ENCODE measurements at places on chromosomes 6 and 20.
A peak's percentile ranks its signal among the peaks of the same experiment; 100 is the strongest.

DNA sequence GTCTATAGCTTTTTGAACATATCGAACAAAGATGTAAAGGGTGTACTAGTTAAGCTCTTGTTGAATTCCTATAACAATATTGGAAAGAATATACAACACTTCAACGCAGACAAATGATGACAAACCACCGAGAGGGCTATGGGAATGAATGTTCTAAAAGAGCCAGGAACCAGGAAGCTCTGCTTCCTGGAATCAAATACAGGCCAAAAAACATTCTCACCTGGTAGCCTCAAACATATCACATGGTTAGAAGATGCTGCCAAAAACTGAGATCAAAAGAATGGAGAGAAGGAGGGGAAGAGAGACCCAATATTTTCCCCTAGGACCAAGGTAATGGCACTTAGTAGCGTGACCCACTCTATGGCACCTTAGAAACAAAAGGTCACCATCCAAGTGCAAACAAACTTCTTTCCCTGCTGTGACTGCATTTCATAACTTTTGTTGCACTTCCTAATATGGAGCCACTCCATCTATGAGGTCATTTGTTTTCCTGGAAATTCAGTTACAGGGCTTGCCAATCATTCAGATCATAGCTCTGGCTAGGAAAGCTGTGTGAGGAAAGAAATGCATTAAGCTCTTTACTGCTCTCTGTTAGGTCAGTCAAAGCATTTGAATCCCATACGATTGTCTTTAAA lies 199.2 kb upstream of the NT5E start:
- no peak for DNase-seq

- DNase-seq: no peak
These were observed 32.5 kb upstream of the DACT2 start for GRCh38 chr6:168352096-168352495.

DNA sequence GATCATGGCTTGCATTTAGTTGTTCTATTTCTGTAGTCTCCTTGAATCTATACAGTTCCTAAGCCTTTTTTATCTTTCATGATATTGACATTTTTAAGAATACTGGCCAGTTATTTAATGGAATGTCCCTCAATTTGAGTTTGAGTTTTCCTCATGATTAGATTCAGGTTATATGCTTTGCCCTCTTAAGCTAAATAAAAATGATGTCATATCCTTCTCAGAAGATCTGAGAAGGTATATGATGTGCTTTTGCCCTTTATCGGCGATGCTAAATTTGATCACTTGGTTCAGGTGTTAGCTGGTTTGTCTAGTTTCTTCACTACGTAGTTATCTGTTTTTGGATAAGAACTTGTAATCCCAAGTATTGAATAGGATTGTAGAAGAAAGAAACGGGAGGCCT lies 509.8 kb upstream of the SOX4 start:
- no peak for DNase-seq

- DNase-seq: no peak
These were observed 25.3 kb upstream of the KIAA1586 start for GRCh38 chr6:57021086-57021720.

DNA sequence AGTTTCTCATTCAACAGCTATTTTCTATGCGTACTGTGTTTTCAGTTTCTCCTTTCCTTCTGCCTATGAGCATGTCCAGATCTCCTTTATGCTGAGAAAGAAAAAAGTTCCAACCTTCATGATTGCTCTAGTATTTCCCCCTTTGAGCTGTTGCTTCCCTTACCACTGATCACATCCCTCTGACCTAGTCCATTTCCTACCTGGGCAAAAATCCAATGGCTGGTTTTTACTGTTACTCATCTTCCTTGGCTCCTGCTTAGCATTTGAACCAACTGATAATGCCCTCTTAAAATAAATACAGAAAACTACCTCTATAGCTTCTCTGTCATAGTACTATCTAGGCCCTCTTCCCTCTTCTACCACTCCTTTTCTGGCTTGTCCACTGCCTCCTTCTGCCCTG lies 6.0 kb downstream of the RFX6 start:
- no peak for DNase-seq

- no peak for DNase-seq
These were observed 52.9 kb downstream of the TINAG start for GRCh38 chr6:54361188-54361587.

- no peak for DNase-seq
These were observed 646 bp downstream of the HEY2 start for GRCh38 chr6:125749865-125750691.

DNA sequence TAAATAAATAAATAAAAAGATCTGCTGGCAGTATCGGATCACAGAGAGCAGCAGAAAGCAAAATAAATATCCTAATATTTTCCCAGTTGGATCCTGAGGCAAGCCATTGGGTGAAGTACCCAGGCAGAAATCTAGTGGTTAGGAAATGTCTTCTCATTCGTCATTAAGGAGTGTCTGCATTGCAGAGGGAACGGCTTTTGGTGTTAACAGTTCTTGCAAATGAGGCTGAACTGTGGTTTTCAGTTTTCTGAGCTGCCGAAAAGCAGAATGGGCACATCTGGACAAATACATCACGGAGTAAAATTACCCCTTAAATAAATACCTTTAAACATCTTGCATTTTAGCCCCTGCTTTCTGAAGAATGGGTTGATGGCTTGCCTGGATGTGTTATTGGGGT lies 82.3 kb upstream of the MPC1 start:
- DNase-seq: no peak

DNA sequence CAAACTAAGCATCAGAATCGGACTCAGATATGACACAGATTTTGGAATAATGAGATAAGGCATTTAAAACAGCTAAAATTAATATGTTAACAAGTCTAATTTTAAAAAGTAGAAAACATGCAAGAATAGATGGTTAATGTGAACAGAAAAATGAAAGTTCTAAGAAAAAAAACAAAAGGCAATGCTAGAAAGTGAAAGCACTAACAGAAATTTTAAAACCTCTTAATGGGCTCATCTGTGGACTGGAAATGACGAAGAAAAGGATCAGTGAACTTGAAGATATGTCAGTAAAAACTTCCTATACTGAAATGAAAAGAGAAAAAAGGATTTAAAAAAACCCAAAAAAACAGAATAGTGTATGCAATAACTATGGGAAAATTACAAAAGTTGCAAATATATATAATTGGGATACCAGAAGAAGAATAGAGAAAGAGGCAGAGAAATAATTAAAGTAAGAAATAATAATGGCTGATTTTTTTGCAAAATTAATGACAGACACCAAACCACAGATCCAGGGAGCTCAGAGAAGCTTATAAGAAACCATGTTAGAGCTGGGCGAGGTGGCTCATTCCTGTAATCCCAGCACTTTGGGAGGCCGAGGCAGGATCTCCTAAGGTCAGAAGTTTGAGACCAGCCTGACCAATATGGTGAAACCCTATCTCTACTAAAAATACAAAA lies 61.7 kb upstream of the KIF13A start:
- no peak for DNase-seq

GRCh38 chr20:45938727-45939438 lies 4.4 kb downstream of the PCIF1 start:
- DNase-seq: no peak

DNA sequence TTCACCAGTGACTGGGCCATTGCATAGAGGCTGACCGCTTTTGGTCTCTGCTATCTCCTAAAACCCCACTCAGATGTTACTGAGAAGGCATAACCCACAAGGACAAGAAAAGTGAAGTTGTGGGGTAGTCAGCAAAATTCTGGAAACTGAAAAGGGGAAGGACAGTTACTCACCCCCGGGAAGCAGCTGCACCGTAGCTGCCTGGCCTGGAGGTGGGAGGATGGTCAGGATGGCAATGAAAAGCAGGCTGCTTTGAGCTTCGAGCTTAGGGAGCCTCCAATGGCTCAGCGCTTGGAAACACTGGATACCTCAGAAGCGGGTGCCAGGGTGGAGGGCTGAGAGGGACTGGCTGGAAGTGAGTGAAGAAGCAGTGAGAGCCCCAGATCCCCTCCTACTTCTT lies 56.0 kb downstream of the KCNK5 start:
- no peak for DNase-seq

DNA sequence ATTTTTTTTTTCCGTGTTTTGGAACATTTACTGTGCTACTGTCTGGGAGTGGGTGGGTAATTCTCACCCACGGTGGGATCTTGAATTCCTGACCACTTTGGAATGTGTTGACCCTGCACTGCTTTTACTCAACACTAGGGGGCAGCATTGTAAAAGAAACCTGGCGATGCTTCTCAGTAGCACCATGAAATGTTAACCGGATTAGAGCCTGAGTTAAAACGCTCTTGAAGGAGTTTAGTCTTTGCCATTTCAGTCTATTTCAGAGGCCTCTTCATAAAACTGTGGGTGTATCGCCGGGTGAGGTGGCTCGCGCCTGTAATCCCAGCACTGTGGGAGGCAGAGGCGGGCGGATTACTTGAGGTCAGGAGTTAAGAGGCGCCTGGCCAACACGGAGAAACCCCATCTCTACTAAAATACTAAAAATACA lies 114.4 kb upstream of the PRND start:
- DNase-seq: peak; percentile 22

DNA sequence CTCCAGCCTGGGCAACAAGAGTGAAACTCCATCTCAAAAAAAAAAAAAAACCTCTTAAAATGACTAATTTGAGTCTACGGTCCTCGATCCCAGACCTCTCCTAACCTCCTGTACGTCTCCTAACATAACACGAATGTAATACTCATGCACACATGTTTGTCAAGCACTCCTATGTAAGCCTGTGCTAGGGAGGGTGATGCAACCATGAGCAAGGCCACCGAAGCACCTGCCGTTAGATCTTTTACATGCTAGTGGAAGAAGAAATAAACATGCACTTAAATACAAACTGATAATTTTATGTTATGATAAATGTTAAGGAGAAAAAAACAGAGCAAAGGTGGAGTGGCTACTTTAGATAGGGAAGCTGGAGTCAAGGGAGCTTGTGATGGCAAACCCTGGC lies 72.3 kb upstream of the BEND3 start:
- no peak for DNase-seq

DNA sequence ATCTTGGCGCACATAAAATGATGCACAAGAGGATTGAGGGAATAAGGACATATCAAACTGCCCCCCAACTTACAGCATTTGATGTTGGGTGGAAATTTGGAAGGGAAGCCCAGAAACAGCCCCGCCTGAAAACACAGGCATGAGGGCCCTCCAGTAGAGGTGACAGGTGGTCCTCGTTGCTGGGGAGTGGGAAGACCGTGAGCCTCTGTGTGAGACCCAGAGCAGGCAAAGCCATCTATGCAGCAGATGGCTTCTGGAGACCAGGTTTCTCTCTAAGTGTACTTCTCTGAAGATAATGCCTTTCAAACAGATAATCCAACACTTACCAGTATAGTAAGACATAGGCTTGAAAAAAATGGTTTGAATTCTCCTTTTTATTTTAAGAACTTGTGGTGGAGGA lies 132.2 kb upstream of the INSM1 start:
- DNase-seq: no peak

- no peak for DNase-seq
These were observed 67.7 kb upstream of the IFNGR1 start for GRCh38 chr6:137286916-137287315.

- no peak for DNase-seq
These were observed 262.9 kb downstream of the SOX4 start for GRCh38 chr6:21856456-21856825.

DNA sequence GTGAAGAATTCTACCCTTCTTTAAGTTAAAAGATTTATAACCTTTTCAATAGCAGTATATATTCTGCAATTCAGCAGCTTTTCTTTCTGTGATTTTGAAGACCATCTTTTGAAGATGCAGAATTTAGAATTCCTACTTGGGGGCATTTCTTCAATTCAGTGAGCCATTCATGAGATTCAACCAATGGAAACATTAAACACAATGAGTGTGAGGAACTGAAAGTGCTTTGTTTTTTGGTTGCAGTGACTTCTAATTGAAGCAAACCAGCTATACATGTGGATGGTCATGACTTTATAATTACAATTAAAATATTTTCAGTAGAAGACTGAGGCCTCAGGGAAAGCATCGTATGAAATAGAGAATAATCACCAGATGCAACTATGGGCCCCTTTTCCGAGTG lies 108.3 kb downstream of the CARMIL1 start:
- no peak for DNase-seq

- no peak for DNase-seq
These were observed 22.7 kb upstream of the NUP153 start for GRCh38 chr6:17729223-17730077.

- no peak for DNase-seq
These were observed 140.4 kb upstream of the CENPW start for GRCh38 chr6:126199466-126199865.

- DNase-seq: no peak
These were observed 82.2 kb upstream of the LRFN2 start for GRCh38 chr6:40669343-40669742.

GRCh38 chr20:34403063-34403827 lies 40.2 kb downstream of the ITCH start:
- no peak for DNase-seq

- no peak for DNase-seq
These were observed 148.3 kb upstream of the IMPG1 start for GRCh38 chr6:76220805-76221204.

- DNase-seq: no peak
These were observed 78.4 kb downstream of the RNF144B start for GRCh38 chr6:18465410-18466154.

GRCh38 chr6:125020385-125020784 lies 58.1 kb downstream of the RNF217 start:
- no peak for DNase-seq

DNA sequence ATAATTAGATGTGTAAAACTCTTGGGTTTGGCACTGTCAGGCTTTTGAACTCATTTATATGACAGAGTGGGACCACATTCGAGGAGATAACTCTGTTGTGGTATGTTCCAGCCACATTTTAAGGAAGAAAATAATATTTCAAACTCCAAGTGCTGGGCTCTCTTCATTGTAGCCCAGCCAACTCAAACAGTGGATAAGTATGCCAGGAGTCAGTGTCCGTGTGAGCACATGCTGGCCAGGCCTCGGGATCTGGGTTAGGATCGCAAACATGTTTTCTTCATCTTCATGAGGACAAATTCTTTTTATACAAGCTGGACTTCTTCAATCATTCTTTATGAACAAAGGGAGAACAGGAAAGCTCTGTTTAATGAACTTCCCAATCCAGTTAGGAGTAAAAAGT lies 497.5 kb downstream of the MAFB start:
- no peak for DNase-seq

DNA sequence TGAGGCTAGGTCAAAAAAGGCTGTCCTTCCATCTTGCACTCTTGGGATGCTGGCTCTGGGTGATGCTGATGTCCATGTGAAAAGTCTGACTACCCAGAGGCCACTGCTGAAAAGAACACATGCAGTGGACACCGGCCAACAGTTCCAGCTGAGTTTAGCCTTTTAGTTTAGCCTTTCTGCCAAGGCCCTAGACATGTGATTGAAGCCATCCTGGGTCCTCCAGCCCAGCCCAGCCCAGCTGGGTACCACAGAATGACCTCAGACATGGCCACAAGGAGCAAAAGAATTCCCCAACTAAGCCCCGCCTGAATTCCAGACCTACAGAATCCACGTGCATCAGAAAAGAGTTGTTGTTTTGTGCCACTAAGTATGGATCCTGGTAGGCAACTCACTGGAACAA lies 17.4 kb downstream of the PIGT start:
- no peak for DNase-seq

- no peak for DNase-seq
These were observed 62.9 kb downstream of the SCAND1 start for GRCh38 chr20:35891375-35891774.

- no peak for DNase-seq
These were observed 300.9 kb downstream of the CBLN4 start for GRCh38 chr20:55704458-55704857.

GRCh38 chr6:121579478-121579877 lies 144.0 kb downstream of the GJA1 start:
- DNase-seq: no peak

Measured in stimulated activated CD4-positive, alpha-beta T cell treated with anti-CD3 and anti-CD28 coated beads, Interleukin-1b, Interleukin-23, amount 100 ng/mL, for 24 hours (primary cell).